Daoy (cell line): ENCODE measurements at places on chromosomes 16 and 17. TPM values are rescaled to one million over a fixed set of nuclear protein-coding genes. Genes with fewer than 3 reads are reported as not detected.

Gene CD300LF
- not detected in 2 replicates for total RNA-seq

Gene KRT39
- total RNA-seq: not detected in 2 replicates

Gene PTRH2
- total RNA-seq: 28.3 and 39.1 TPM in 2 replicates

Gene WNK4
- total RNA-seq: 1.7 and 2.1 TPM in 2 replicates

- DNase-seq: no peak
Measured at GRCh38 chr17:79088247-79088996, 13.8 kb downstream of the ENGASE start.

DNA sequence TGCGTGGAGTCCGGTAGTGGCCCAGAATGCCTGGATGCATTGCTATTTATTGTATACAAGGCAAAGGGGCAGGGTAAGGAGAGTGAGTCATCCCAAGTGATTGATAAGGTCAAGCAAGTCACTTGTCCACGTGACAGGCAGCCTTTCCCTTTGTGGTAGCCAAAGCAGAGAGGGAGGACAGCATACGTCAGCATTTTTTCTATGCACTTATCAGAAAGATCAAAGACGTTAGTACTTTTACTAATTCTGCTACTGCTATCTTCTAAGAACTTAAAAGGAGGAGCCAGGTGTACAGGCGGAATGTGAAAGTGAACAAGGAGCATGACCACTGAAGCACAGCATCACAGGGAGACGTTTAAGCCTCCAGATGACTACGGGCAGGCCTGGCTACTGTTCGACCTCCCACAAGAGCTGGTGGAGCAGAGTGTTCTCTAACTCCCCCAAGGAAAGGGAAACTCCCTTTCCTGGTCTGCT, 47.9 kb upstream of the ARL4D start:
- no peak for DNase-seq
